ENCODE measurements at places on chromosomes 5 and 9. TPM values are rescaled to one million over a fixed set of nuclear protein-coding genes. Genes with fewer than 3 reads are reported as not detected.

Gene CHSY3
- 2.7 TPM for total RNA-seq

Gene SLC35A4
- total RNA-seq: 34.2 TPM

Gene SPAAR
- 17.7 TPM for total RNA-seq

Gene LTC4S
- 0.43 TPM for total RNA-seq

Gene CCL27
- total RNA-seq: not detected
